Hippocampal formation (tissue), 2 donors: ENCODE measurements at places on chromosomes 1 and 21.

DNA sequence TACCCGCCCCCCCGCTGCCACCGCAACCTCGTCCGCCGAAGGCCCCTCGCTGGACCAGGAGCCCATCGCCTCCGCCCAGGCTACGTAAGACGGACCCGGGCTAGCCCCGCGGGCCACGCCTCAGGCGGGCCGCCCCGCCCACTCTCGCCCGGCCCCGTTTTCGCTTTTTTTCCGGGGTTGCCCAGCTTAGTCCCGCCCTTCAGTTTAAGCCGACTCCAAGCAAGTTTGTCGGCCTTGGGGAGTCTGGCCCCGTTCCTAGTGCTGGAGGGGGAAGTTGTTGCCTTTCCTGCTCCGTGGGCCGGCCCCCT is 3.0 kb downstream of the RUSC1 start:
- peak; percentile 78 for DNase-seq

DNA sequence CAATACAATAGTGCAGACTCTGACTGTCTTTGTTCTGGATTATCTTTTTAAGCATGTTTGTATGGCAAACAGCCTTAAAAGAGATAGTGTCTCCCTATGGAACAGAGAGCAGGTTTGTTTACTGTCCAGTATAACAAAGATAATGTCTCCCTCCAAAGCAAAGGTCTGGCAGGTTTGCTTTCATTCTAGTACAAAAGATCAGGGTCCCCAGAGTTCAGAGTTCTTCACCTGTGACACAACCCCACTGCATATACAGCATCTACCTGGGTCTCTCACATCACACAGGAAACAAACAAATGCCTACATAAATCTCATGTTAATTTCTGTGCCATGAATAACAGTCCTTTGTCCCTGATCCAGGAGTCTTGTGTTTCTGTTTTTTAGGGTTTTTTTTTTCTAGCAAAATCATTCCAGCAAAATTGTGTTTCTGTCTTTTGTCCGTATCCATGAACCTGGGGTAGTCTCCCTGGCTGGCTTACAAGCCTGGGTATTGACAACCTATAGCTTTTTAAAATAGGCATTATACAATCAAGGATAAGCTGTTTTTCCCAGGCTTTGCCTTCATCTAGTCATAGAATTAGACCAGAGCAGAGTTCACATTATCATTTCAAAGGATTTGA is 89.4 kb upstream of the PTBP2 start:
- DNase-seq: no peak

DNA sequence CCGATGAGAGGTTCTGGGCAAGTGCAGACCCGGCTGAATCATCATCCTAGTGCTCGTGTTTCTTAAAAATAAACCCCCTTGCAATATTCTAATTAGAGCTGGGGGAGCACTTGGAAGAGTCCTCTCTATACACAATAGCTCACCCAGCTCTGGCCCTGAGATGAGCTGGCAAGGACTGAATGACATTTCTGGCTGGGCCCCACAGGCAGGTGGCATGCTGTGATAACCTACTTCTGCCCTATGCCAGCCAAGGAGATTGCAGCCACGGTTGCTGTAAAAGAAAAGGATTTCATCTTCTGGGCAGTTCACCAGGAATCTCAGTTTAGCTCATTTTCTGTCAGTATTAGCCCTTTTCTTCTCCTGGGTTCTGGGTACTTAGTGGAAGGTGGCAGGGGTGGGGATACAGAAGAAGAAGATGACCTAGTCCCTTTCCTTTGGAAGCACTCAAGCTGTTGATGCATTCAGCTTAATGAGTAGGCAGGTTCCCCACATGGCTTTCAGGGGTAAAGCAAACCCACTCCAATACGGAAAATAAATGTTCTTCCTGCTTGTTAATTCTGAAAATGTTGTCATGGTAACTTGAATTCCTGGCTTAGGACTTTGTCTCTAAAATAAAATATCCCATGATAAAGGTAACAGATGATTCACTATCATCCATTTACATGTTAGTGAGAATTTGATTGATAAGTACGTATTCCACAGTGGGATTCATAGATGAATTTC is 32.2 kb downstream of the VASH2 start:
- no peak for DNase-seq

GRCh38 chr1:237394281-237394680 is 352.3 kb downstream of the RYR2 start:
- DNase-seq: no peak

- DNase-seq: no peak
These were observed 86.4 kb upstream of the SPATA6 start for GRCh38 chr1:48558366-48558765.

GRCh38 chr1:241521718-241522117 is 2.2 kb upstream of the FH start:
- no peak for DNase-seq

GRCh38 chr1:157144509-157144908 is 6.3 kb upstream of the ETV3 start:
- DNase-seq: no peak

DNA sequence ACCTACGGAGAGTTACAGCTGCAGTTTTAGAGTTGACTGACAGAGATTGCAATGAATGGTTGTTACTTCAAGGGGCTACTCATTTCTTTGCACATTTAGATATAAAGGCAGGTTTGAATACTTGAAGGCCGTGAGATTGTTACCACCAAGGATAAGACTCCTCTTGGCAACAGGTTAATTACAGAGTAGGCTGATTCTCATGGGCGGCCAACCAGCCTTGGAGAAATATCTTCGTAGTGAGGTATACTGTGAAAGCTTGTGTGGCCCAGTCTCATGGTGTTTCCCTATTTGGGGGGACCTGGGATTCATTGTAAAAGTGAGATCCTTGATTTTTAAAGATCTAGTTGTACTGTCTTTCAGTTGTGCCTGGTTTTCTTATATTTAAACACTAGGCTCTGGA is 103.2 kb upstream of the OLFM3 start:
- no peak for DNase-seq

GRCh38 chr1:90494748-90495282 is 222.3 kb downstream of the BARHL2 start:
- no peak for DNase-seq
